ENCODE measurements at places on chromosomes 7 and 10.

- no peak for DNase-seq
Measured at GRCh38 chr10:80927419-80928078, 389.8 kb downstream of the SH2D4B start.

DNA sequence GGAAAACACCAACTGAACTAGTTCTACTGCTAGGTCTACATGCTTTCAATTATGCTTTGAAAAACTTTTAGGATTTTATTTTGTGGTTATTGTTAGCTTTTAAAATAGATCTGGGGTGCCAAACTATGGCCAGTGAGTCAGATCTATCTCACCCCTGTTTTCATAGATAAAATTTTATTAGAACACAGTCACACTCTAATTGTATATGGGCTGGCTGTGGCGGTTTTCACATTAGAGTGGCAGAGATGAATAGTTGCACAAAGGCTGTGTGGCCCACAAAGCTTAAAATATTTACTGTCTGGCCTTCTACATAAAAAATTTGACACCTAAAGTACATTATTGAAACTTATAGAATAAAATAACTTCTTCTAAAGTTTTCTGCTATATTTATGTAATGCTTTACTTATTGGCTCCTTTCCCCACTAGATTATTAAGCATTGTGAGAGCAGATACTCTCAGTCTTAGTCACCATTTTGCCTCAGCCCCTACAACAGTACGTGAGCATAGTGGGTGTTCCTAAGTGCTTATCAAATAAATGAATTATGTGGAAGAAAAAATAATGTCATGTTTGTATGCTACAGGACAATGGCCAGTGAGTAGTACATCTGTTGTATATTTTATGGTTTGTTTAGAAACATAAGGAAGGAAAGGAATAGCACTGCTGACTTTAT is 5.4 kb upstream of the SUV39H2 start:
- DNase-seq = peak; percentile 78

- no peak for DNase-seq
Measured at GRCh38 chr7:90551036-90551435, 45.1 kb upstream of the CDK14 start.

DNA sequence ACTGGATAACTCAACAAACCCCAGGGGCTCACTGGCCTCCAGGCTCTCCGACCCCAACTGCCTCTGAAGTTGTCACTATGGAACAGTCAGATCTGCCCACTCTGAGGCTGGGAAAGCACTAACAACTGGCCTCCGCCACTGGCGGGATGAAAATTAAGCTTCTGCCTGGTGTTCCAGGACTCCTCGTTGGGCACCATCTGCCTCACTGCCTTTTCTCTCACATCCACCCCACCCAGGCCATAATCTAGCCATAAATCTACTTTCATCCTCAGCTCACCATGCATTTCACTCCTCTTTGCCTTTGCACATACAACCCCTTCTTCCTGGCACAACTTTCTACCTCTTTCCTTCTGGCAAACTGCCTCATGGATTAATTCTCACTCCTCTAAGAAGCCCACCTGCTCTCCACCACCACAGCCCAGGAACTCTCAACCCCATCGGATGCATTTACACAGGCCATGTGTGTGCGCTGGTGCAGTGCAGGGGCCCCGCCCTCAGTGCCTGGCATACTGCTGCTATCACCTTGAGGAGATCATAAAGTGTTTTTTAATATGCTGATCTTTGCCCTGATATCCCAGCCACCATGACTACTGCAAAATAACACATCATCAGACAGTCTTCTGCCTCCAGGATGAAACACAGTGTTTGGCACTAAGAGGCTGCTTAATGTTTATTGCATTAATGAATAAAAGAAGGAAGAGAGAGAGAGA is 4.0 kb downstream of the CDHR1 start:
- no peak for DNase-seq

- DNase-seq = peak; percentile 75
Measured at GRCh38 chr7:115558161-115558560, 472.4 kb downstream of the TFEC start.

DNA sequence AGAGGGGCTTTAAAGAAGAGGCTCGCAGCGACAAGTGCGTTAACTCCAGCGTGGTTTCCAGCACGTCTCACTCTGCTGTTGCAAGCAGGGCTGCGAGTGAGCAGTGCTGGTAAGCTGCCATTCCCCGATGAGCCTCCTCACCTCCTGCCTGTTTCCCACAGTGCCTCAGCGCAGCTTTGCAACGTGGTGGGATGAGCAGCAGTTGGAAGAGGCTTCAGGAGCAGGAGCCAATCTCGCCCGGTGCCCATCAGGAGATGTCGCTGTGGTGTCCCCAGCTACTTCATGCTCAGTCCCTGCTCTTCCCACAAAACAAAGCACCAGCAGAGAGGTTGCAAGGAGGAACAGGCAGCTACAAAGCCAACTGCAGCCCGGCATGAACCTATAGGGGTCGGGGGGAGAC is 2.4 kb upstream of the ADARB2 start:
- DNase-seq = no peak

GRCh38 chr7:82506702-82507101 is 63.1 kb upstream of the CACNA2D1 start:
- no peak for DNase-seq

- DNase-seq = peak; percentile 30
Measured at GRCh38 chr10:79266084-79266483, 81.2 kb upstream of the PPIF start.

DNA sequence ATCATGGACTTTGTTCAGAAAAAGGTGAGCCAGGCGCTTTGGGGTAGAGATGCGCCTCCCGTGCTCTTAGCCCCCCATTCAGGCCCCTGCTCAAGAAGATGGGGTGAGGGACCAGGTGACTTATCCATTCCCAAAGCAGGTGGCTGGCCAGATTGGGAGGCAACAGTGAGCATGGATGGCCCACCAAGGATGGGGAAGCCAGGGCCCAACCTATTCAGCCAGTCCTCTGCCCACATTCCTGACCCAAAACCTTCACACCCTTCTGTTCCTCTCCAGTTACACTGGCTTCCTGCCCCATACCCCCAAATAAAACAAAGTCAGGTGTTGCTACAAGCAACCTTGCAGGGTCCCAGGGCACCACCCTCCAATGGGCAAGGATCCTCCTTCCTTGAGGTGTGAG is 44.4 kb downstream of the TSPAN15 start:
- no peak for DNase-seq

- DNase-seq = no peak
Measured at GRCh38 chr10:71344154-71344925, 25.3 kb downstream of the SLC29A3 start.

GRCh38 chr7:82810558-82811259 is 352.0 kb downstream of the PCLO start:
- DNase-seq = peak; percentile 79

- no peak for DNase-seq
Measured at GRCh38 chr7:15626041-15626440, 60.4 kb downstream of the MEOX2 start.

- no peak for DNase-seq
Measured at GRCh38 chr10:34185998-34186397, 629.1 kb downstream of the PARD3 start.

DNA sequence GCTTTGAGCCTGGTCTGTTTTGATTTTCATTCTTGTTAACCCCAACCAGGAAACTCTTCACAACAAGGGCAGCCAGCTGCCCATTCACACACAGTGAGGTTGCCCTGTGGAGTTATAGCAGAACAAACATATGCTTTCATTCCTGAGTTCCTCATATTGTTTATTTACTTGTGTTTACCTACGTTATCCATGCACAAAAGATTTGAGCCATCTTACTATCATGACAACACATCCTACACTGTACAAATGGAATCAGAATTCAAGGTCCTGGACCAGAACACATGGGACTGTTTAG is 21.7 kb upstream of the BMPER start:
- DNase-seq = no peak

- no peak for DNase-seq
Measured at GRCh38 chr10:122338609-122339441, 35.7 kb upstream of the PLEKHA1 start.

DNA sequence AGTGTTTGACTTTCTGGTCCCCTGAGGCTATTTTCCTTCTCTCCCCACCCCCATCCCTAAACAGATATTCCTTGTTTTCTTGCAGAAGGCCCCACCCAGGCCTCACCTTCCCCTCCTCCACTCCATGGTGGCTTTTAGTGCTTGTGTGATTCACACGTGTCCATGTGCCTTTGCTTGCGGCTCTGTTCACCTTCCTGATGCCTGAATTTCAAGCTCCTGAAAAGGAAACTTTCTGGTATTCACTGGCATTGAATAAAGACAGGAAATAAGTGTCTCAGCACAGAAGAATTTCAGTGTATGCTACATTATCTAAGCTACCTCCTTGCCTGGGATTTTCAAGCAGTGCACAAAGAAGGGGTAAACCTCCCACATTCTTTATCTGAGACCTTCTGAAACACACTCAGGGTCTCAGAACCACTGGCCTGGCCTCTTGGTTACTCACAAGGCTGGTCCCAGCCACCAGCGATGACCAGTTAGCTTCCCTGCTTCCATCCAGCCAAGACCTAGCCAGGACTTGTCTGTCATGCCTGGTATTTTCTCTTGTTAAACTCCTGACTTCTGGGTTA is 17.2 kb upstream of the UBE2H start:
- DNase-seq = peak; percentile 88

GRCh38 chr10:113326160-113327111 is 226.4 kb upstream of the HABP2 start:
- peak; percentile 94 for DNase-seq

GRCh38 chr10:18059826-18060559 is 80.2 kb upstream of the CACNB2 start:
- DNase-seq = no peak

DNA sequence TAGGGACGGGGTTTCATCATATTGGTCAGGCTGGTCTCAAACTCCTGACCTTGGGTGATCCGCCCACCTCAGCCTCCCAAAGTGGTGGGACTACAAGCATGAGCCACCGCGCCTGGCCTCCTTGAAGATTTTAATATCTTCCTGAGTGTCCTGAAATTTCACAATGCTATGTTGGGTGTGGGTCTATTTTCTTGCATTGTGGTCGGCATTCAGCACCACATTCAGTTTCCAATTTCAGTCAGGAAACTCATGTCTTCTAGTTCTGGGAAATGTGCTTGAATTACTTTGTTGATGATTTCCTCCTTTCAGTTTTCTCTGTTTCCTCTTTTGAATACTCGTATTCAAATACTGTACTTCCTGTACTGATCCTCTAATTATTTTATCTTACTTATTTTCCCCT is 49.3 kb upstream of the IL6 start:
- DNase-seq = no peak

GRCh38 chr7:44535348-44536064 is 5.6 kb downstream of the NPC1L1 start:
- DNase-seq = no peak

DNA sequence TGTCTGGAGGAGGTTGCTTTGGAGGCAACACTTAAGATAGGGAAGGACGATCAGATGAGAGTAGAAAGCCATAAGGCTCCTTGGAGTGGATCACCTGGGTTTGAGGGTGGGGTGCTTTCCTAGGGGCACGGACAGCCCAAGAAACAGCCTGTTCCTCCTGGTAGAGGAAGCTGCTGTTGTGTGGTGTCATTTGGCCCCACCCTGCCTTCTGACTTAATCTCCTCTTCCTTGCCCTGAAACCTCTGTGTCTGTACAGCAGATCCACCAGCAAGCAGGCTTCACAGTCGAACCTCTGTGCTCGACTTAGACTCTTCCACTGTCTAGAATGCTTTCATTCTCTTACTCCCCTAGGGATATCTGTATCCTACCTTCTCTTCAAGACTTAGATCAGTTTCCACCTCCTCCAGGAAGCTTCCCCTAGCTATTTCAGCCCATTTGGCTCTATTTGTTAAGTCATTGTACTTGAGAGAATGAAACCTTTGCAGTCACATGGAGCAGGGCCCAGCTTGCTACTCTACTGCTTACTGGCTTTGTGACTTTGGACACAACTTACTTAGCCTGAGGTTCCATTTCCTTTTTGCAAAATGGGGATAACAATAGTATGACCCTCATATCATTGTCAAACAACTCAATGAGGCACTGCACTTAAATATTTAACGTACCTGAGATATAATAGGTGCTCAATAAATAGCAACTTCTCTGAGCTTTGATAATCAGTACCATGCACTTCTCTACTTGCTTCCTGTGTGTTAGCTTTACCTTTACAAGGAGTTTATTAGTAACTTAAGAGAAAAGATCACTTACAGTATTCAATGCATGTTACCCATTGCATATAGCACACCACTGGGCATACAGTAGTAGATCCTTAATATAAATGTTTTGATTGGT is 5.0 kb downstream of the MXI1 start:
- DNase-seq = no peak

DNA sequence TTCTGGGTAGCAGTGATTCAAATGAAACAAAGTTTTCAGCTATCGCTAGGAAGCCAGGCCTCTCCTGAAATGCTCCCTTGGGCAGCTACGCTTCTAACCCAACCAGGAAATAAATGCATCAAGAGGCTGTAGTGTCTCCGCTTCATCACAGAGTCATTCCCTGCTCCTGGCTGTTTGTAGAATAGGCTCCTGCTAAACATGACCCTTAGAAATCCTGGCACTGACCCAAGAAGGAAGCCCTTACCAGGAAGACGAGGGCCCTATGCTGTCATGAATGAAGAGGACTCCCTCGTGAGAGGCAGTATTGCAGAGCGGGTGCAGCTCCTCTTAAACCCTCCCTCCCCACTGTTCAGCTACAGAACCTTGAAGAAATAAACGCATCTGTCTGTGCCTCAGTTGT is 48.3 kb downstream of the NOD1 start:
- DNase-seq = no peak

- DNase-seq = no peak
Measured at GRCh38 chr7:148212731-148213130, 377.8 kb upstream of the C7orf33 start.

GRCh38 chr7:107103369-107103768 is 58.9 kb downstream of the PRKAR2B start:
- peak; percentile 92 for DNase-seq

DNA sequence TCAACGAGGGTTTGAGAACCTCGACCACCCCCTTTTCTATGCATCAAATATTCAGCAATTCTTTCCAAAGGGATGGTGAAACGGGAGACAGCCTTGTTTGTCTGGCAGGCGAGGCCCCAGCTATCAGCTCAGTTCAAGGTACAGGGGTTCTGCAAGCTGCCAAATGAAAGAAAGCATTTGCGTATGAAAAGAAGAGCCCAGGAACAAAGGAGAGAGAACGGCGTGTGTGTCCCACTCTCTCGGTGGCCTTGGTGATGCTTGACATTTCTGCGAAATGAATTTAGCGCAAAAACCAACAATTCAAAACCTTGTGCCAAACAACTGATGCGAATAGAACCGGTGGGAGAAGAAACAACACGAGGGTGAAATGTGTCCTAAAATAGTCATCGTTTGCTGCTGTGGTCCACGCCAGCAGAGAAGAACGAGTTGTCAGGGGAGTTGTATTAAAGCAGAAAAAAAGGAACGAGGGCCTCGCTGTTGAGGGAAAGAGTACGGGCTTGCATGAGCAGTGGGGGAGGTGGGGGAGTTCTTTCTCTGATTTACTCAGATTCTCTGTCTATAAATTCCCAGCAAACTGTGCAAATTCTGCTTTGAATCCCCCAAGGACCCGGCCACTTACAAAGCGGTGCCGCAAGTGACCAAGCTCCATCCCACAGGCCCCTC is 97.7 kb downstream of the TMEM130 start:
- no peak for DNase-seq

DNA sequence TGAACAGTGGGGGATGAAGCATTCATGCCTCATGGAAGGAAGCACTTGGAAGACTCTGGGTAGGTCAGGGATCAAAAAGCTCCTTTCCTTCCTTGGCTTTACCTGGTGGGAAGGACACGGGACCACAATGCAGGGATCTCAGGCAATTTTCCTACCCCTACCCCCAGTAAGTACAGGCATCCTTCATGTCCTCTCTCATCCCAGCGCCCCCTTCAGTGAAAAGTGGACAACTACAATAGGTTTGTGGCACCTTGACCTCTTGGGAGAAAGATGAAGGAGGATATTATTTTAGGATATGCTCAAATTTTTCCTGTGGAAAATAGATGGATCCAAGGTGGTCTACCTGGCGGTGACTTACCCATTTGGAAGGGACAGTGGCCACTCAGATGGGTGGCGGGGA is 16.5 kb downstream of the AFAP1L2 start:
- no peak for DNase-seq
